SK-N-DZ (cell line): ENCODE measurements at places on chromosomes 1 and 21.

DNA sequence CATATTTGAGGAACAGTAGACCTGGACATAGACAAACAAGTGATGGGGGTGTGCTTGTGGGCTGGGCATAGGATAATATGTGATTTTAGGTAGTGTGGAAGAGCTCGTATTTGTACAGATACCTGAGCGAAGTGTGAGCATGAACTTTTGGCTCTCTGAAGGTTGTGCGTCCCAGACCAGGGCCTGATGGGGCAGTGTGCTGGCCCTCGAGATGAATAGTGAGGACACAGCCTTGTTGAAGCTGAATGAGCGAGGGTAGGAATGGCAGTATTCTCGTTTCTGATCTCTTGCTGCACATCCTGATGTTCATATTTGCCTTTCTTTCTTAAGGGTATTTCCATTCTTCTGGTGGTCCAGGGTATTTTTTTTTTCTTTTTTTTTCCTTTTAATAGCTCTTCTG lies 41.5 kb downstream of the USP25 start:
- no peak for DNase-seq

DNA sequence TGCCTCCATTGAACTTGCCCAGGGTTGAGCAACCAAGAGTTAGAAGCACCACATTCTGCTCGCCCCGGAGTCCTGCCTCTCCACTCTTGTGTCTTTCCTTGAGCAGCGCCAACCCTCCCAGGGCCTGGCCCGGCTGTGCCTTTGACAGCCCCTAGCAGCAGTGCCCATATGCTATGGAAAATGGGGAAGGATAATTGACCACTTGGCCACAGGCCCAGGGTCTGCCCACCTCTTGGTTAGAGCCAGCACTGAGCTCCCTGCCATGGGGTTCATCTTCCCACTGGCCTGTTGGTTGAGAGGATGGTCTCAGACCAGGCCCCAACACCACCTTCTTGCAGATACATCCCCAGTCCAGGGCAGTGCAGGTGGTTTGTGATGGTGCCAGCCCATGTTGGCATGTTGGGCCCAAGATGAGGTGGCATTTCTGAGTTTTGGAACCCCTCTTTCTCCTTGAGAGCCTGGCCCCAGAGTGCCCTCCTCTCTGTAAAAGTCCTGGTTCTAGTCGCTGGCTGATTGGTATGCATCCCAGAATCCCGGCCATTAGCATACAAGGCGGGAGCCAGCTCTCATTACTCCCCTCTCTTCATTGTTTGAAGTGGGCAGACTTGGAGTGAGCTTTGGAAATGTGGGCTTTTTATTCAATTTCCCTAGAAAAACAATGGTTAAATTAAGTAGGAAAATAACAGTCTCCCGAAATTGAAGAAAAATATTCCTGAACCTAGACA lies 7.6 kb downstream of the ARHGEF10L start:
- no peak for DNase-seq

- no peak for DNase-seq
Observed at GRCh38 chr21:17428980-17429379, 83.9 kb upstream of the CXADR start.

DNA sequence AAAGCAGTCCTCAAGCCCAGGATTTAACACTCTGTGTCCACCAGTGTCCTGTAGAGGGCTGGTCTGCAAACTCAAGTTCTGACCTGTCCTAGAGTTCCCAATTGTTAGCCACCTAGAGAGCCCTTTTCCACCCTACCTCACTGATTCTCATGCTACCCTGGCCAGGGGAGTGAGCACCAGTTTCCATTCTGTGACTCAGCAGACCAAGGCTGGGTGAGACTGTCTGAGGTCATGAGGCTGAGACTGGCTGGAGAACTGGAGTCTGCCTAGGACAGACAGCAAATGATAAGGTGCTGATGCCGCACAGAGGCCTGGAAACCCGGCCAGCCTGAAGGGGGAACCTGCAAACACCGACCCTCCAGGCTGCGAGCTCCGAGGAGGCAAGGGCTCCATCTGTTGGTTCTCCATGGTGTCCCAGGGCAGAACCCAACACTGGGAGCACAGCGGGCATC lies 13.7 kb downstream of the GLIS1 start:
- peak; percentile 18 for DNase-seq

DNA sequence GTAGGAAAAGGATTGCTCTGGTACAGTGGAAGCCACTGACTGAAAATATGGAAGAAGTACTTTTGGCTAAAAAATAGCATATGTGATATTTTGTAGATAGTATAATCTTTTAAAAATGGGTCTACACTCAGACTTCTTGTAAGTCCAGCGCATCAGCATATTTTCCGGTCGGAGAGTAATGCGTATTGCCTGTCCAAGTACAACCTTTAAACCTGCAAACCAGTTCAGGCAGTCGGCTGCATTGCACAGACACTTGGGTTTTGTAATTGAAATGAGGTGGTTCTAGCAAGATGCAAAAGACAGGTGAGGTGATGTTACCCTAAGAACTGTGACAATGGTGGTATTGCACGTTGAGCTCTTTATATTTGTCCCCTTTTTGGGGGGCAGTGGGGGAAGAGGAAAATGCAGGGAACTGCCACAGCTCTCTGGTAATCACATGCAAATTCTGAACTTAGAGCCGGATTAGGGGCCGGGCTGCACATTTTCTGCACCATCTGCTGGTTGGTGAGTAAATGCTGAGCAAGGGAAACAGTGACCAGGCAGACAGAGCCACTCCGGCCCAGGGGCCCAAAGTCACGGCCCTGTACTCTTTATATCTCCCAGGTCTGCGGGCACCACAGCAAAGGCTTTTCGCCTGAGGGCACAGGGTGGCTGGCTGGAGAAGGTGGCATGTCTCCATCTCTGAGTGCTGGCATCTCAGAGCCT lies 2.3 kb downstream of the GPR137B start:
- no peak for DNase-seq

DNA sequence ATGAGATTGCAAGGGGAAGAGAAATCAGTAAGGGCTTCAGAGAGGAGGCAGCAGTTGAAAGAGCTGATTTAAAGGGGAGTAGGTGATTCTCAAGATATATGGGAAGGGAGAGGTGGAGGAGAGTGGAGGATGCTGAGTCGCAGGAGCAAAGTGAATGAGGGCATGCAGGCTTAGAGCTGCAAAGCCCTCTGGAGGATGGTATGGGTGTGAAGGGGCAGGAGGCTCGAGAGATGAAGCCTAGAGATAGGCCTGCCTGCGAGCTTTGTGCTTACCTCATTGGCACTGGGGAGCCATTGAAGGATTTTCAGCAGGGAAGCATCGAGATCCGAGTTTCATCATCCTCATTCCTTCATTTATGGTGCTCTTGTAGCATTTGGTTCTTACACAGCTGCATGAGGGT lies 15.8 kb upstream of the SH2D2A start:
- no peak for DNase-seq

GRCh38 chr1:19457607-19458006 lies 27.7 kb downstream of the CAPZB start:
- no peak for DNase-seq

DNA sequence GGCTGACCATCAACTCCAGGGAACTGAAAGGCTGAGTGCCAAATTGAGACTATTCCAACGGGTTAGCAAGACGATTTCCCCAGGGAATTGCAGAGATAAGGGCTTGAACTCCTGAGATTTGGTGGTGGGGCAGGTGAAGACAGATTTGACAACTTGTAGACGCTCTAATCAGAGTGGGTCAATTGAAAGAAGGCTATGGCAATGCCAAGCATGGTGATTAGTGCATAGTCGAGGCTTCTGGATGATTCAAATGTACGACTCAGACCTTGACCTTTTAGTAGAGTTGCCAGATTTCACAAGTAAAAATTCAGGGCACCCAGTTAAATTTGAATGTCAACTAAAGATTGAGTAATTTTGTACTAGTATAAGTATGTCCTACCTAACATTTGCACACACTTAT lies 302.1 kb upstream of the SPAG17 start:
- DNase-seq: no peak
